ENCODE measurements at places on chromosomes 1 and 21. TPM values are rescaled to one million over a fixed set of nuclear protein-coding genes. Genes with fewer than 3 reads are reported as not detected.
A peak's percentile ranks its signal among the peaks of the same experiment; 100 is the strongest.

- no peak for DNase-seq
These were observed 77.5 kb downstream of the RPAP2 start for GRCh38 chr1:92376345-92376744.

- no peak for DNase-seq
These were observed 1161.8 kb downstream of the MRPL39 start for GRCh38 chr21:24445517-24445916.

Gene RHD
- total RNA-seq = 0.92 TPM

Gene ETV3L
- total RNA-seq = not detected

DNA sequence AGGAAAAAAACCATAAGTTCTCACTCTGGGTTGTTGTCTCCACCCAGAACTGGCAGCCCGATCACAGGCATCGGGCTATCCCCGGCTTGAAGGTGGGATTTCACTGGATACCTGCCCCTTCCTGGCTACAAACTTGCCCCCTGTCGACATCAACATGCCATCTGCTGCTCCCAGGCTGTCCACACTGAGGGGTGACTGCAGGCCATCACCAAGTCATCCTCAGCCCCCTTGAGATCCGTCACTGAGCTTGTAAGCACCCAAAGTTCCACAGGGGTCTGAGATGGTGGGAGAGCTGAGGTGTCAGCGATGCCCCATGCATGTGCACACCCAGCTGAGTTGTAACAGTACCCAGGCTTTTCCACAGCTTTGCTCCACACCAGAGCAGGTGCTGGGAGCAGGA lies 211.0 kb downstream of the AMY1C start:
- no peak for DNase-seq

Gene S100A7
- 2.6 TPM for total RNA-seq

Gene NBPF26
- total RNA-seq = 51.6 TPM

DNA sequence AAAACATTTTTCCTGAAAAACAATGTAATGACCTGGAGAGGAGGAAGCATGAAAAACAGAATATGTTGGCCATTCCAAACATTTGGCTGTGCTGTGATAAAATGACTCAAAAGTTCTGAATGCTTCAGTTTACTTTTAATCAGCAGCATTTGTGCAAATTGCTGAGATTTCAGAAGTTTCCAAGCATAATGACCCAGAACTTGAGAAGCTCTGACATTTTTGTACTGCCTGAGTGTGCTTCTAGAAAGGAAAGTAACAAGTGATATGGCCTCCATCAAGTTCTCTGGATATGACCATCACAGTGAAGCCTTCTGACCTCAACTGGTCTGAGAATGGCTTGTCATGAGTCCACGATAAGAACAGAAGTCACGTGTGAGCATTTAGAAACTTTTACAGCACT lies 283.4 kb upstream of the ZRANB2 start:
- DNase-seq = no peak

Gene AMY1C
- 0.21 TPM for total RNA-seq

Gene CYP4A22
- total RNA-seq = not detected

Gene FMN2
- 3.4 TPM for total RNA-seq

Gene HSPB7
- total RNA-seq = 93.7 TPM

- no peak for DNase-seq
These were observed 411.2 kb upstream of the USP24 start for GRCh38 chr1:55626326-55626725.

Gene KIF2C
- 12.5 TPM for total RNA-seq

- no peak for DNase-seq
These were observed 125.6 kb downstream of the ETS2 start for GRCh38 chr21:38931291-38931690.

DNA sequence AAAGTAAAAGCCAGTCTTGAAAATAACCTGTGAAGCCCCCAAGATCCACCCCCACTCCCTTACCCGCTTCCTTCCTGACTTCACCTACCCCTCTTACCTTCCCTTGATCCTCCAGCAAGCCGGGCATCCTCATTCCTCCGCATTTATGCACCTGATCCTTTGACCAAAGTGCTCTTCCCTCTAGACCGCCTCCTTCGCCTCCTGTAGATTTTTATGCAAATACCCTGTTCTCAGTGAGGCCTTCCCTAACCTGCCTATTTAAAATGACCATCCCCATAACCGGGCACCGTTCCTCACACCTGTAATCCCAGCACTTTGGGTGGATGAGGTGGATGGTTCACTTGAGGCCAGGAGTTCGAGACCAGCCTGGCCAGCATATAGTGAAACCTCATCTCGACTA lies 1.1 kb upstream of the NENF start:
- DNase-seq = no peak

GRCh38 chr1:33099290-33100118 lies 18.6 kb downstream of the AZIN2 start:
- DNase-seq = peak; percentile 85

GRCh38 chr1:1093610-1093943 lies 19.5 kb upstream of the RNF223 start:
- no peak for DNase-seq

Gene DDR2
- 60.6 TPM for total RNA-seq

Gene SH2D2A
- not detected for total RNA-seq

DNA sequence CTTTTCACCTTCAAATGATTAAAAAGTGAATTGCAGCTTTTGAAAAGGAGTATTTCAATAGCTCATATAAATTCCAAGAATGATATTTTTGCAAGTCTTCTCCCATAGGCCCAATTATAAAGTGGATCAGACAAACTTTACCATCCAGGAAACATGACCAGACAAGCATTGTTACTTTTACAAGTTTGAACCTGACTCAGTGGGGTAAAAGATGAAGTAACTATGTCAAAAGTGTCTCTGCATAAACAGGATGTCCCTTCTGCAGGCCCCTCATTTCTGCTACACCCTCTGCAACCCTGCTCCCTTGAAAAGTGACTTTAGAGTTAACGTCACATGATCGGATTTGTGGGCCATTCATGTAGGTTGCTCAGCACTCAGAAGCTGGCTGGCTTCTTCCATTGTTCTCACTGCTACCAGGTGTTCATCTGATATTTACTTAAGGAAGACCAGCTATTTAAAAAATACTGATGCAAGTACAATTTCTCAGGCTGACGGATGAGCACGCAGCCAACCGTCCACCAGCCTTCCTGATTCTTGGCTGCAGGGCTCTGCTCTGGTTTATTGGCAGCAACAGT lies 32.3 kb downstream of the URB1 start:
- peak; percentile 45 for DNase-seq

GRCh38 chr1:60427194-60427593 lies 353.6 kb upstream of the C1orf87 start:
- DNase-seq = no peak

Gene MINDY1
- 15.4 TPM for total RNA-seq

DNA sequence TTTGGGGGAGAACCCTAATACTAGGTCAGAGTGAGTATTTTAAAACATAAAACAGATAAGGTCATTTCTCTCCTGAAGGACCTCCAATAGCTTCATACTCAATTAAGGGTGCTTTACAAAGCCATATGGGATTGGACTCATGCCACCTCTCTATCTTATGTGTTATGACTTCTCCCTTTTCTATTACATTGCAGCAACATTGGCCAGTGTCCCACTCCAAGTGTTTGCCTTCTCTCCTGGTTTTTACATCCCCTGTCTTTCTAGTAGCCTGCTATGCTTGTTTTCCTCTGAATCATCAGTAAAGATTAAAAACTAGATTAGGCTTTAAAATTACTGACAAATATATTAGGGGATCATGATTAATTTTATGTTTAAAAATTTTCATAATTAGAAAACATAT lies 66.6 kb downstream of the SCMH1 start:
- no peak for DNase-seq

GRCh38 chr1:60963167-60963940 lies 119.0 kb upstream of the NFIA start:
- DNase-seq = no peak

Gene LRRC38
- total RNA-seq = 14.0 TPM

GRCh38 chr1:29017235-29017634 lies 102.9 kb downstream of the EPB41 start:
- no peak for DNase-seq

GRCh38 chr21:42266971-42267556 lies 48.1 kb downstream of the ABCG1 start:
- DNase-seq = no peak

Gene HSD3B1
- not detected for total RNA-seq

DNA sequence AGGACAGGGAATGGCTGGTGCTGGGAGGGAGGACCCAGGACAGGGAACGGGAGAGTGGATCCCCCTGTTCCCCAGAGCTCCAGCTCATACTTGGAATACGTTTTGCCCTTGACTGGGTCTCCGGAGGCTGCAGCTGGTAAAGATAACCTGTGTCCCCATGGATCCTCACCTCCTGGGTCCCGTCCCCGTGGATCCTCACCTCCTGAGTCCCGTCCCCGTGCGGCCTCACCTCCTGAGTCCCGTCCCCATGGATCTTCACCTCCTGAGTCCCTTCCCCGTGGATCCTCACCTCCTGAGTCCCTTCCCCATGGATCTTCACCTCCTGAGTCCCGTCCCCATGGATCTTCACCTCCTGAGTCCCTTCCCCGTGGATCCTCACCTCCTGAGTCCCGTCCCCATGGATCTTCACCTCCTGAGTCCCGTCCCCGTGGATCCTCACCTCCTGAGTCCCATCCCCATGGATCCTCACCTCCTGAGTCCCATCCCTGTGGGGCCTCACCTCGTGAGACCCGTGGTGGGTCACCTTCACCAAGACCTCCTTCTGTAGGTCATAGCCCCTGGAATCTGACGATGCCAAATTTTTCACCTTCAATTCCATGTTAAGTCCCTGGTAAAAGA lies 61.4 kb downstream of the SCCPDH start:
- no peak for DNase-seq

Gene FMOD
- total RNA-seq = 57.1 TPM

Gene ADORA3
- not detected for total RNA-seq

GRCh38 chr1:68409426-68409825 lies 40.3 kb downstream of the RPE65 start:
- DNase-seq = no peak

Gene HTR1D
- total RNA-seq = not detected

DNA sequence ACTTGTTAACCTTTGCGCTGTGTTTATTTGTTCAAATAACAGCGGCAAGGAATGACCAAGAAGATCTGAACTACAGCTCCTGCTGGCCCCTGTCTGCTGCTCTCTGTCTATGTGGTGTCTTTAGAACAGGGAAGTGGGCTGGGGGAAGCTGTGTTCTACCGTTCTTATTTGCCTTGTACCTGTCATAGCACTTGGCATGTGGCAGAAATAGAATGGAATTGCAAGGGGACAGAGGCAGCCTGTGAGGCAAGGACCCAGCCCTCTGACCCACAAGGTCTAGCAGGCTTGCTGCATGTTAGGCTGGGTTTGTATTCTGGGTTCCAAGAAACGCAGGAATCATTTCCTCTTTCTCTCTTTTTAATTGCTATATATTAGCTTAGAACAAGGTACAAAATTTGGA lies 20.7 kb downstream of the HMGCS2 start:
- no peak for DNase-seq

Gene CTBS
- total RNA-seq = 9.4 TPM

GRCh38 chr21:38389896-38390295 lies 108.4 kb downstream of the ERG start:
- DNase-seq = peak; percentile 43

Gene ZNF691
- 12.8 TPM for total RNA-seq

DNA sequence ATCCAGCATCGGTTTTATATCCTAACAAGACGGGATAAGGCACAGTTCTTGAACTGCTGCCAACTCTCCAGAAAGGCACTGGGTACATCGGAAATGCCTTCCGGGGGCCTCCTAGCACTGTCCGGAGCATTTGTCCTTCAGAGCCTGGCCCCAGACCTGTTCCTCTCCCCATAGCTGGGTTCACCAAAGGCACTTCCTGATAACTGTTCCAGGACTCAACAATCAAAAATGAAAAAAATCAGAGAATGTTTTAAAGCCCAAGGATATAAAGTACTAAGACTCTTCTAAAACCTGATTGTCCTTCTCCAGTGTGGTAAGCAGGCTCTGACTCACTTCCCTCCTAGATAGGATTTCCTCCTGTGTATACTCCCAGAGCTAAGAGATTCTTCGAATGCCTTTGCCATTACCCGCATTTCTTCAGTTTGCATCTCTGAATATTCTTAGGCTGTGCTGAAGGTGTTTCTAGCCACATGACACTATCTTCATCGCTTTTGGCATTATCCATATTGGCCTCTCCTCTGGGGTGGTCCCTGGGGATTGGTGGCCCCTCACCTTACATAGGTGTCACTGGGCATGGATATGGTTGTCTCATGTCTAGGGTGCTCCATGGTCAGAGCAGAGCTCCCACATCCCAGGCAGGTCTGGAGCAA lies 112.9 kb downstream of the ZBTB18 start:
- DNase-seq = peak; percentile 74

Gene LCE1E
- total RNA-seq = not detected

Gene FPGT
- total RNA-seq = 31.1 TPM

Gene F13B
- total RNA-seq = not detected
